Gastrocnemius medialis (tissue), 4 donors: ENCODE measurements at places on chromosomes 5 and 9.
A peak's percentile ranks its signal among the peaks of the same experiment; 100 is the strongest.

- H3K4me3 ChIP-seq = no peak overlapping the region
- H3K36me3 ChIP-seq = no peaks in the 10 kb centered on the region
- H3K4me1 ChIP-seq = no peaks in the 10 kb centered on the region
- H3K27me3 ChIP-seq = no peaks in the 10 kb centered on the region
Observed at GRCh38 chr5:652773-653350, 40.3 kb downstream of the TPPP start.

DNA sequence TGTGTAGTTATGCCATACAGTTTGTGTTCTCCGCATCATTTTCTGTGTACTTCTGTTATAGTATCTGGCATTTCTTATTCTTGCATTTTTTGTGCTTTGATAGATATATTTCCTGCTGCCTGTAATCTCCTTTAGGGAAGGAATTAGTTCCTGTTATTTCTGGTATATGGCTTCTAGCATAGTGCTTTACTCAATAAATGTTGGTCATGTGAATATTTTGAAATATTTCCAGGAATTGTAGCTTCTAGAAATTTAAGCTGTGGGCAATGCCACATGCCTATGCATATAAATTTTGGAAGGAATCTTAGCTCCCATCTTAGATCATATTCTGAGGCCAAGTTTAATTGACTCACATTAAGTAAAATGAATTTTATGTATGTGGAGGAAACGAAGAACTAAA is 11.5 kb upstream of the PRRC1 start:
- H3K27me3 ChIP-seq = no peaks in the 10 kb centered on the region
- no peaks in the 10 kb centered on the region for H3K36me3 ChIP-seq
- no peaks in the 10 kb centered on the region for H3K4me1 ChIP-seq
- DNase-seq = no peak
- H3K4me3 ChIP-seq = no peak overlapping the region

DNA sequence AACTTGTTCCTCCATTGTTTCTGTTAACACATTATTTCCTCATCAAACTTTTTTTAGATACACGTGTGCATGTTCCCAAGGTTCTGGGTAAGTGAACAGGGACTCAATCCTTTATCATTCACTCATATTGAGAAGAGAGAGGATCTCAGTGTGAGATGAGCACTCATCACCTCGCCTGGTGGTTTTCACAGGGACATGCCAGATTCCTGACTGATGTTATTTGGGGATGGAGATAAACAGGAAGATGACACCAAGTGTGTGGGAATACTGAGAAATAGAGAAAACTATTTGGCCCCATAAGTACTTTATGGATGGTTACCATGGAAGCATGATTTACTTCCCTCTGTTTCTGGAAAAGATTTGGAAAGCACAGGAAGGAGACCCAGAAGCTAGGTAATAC is 533.3 kb upstream of the DMAC1 start:
- no peaks in the 10 kb centered on the region for H3K27me3 ChIP-seq
- no peak overlapping the region for H3K27ac ChIP-seq
- H3K36me3 ChIP-seq = no peaks in the 10 kb centered on the region
- H3K4me3 ChIP-seq = no peak overlapping the region
- no peaks in the 10 kb centered on the region for H3K4me1 ChIP-seq

GRCh38 chr5:36403632-36404311 is 102.1 kb upstream of the RANBP3L start:
- H3K36me3 ChIP-seq = no peaks in the 10 kb centered on the region
- peak; percentile 53 for DNase-seq
- H3K27ac ChIP-seq = peak overlapping the region; percentile 21
- H3K4me1 ChIP-seq = no peaks in the 10 kb centered on the region

GRCh38 chr5:163880302-163880701 is 374.9 kb downstream of the MAT2B start:
- no peak for DNase-seq
- no peaks in the 10 kb centered on the region for H3K4me1 ChIP-seq
- H3K36me3 ChIP-seq = no peaks in the 10 kb centered on the region

GRCh38 chr9:86589273-86589672 is 235.1 kb upstream of the TUT7 start:
- no peaks in the 10 kb centered on the region for H3K4me1 ChIP-seq
- H3K27ac ChIP-seq = no peak overlapping the region
- H3K4me3 ChIP-seq = no peak overlapping the region
- H3K27me3 ChIP-seq = no peaks in the 10 kb centered on the region

DNA sequence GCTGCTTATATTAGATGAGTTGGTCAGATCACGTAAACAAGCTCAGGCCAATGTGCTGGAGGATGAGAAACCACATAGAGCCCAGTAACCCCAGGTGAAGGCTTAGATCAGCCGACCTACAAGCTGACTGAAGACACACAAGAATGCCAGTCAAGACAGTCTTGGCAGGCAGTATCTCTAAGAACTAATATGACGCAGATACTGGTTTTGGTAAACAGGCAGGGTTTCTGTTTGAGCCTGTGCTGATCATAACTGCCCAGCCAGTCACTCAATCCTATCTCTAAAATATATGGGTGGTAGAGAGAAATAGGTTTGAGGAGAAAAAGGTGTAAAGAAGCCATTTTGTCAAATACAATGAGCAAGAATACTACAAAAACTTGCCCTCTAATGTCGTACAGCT is 7.8 kb upstream of the RIGI start:
- H3K4me1 ChIP-seq = no peaks in the 10 kb centered on the region
- no peak overlapping the region for H3K27ac ChIP-seq
- H3K27me3 ChIP-seq = no peaks in the 10 kb centered on the region
- DNase-seq = no peak
- H3K36me3 ChIP-seq = no peaks in the 10 kb centered on the region
- no peak overlapping the region for H3K4me3 ChIP-seq

- H3K27me3 ChIP-seq = no peaks in the 10 kb centered on the region
- DNase-seq = no peak
- no peak overlapping the region for H3K27ac ChIP-seq
- H3K4me3 ChIP-seq = no peak overlapping the region
Observed at GRCh38 chr5:112614285-112614684, 123.4 kb upstream of the APC start.

DNA sequence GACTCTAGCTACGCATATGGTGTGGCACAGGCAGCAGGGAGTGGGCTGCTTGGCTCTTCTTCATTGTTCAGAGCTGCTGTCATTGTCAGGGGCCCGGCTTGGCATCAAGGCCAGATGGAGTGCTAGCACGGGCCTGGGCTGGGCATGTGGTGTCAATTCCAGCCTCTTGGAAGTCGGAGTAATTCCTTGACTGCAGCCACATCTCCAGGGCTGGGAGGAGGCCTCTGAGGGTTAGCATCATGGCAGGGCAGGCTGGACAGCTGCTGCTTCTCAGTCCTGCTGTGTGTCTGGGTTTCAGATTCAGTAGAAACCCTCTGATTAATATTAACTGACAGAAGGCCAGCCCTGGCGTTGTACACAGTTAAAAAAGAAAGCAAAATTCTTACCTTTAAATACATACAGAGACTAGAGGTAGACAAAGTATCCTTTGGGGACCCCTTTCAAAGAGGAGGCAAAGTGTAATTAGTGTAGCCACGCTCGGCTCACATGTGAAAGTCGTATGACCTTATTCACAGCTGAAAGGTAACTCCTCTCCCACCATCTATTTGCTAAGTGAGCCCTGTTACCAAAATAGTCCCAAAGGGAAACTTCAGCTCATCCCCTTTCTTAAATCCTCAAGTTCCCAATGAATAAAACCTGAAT is 126.4 kb downstream of the DOCK2 start:
- H3K27ac ChIP-seq = no peak overlapping the region
- H3K27me3 ChIP-seq = no peaks in the 10 kb centered on the region
- H3K36me3 ChIP-seq = no peaks in the 10 kb centered on the region
- H3K4me3 ChIP-seq = no peak overlapping the region
- DNase-seq = no peak

- peaks cover 24% of the 10 kb centered on the region for H3K4me1 ChIP-seq
- no peak for DNase-seq
- H3K36me3 ChIP-seq = peaks cover 22% of the 10 kb centered on the region
- H3K4me3 ChIP-seq = peak overlapping the region; percentile 97
Observed at GRCh38 chr9:129836311-129837007, 1.2 kb downstream of the USP20 start.

- no peak overlapping the region for H3K27ac ChIP-seq
- no peaks in the 10 kb centered on the region for H3K36me3 ChIP-seq
- DNase-seq = no peak
- no peak overlapping the region for H3K4me3 ChIP-seq
Observed at GRCh38 chr5:23864786-23865185, 357.4 kb downstream of the PRDM9 start.

GRCh38 chr5:14545862-14546261 is 35.7 kb upstream of the OTULINL start:
- H3K4me1 ChIP-seq = no peaks in the 10 kb centered on the region
- no peaks in the 10 kb centered on the region for H3K27me3 ChIP-seq
- no peak overlapping the region for H3K27ac ChIP-seq
- no peaks in the 10 kb centered on the region for H3K36me3 ChIP-seq
- no peak for DNase-seq

DNA sequence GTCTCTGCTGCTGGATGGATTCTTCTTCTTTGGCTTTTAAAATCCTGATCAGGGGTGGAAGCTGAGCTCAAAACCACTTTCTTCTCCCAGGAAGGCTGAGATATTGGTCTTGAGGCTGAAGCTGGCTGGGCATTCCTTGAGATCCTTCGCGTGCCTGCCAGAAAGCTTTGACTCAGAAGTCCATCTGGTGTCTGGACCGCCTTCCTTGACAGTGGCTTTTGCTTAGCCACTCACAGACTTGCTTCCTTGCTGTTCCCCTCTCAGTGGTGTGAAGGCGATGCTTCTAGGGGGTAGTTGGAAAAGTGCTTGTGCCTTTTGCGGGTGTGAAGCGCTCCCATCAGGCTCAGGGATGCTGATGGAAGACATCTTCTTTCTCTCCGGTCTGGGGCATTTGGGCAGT is 45.9 kb downstream of the RGS3 start:
- H3K4me1 ChIP-seq = peaks cover 24% of the 10 kb centered on the region
- no peak overlapping the region for H3K4me3 ChIP-seq
- no peaks in the 10 kb centered on the region for H3K27me3 ChIP-seq
- H3K36me3 ChIP-seq = no peaks in the 10 kb centered on the region
- no peak for DNase-seq

- no peaks in the 10 kb centered on the region for H3K36me3 ChIP-seq
- no peak overlapping the region for H3K4me3 ChIP-seq
- no peaks in the 10 kb centered on the region for H3K4me1 ChIP-seq
- no peak overlapping the region for H3K27ac ChIP-seq
- no peak for DNase-seq
Observed at GRCh38 chr9:96246267-96246671, 55.7 kb downstream of the HSD17B3 start.

- no peaks in the 10 kb centered on the region for H3K36me3 ChIP-seq
- H3K27ac ChIP-seq = no peak overlapping the region
- H3K4me1 ChIP-seq = no peaks in the 10 kb centered on the region
- H3K27me3 ChIP-seq = no peaks in the 10 kb centered on the region
- no peak for DNase-seq
Observed at GRCh38 chr9:125538092-125538473, 168.9 kb downstream of the MAPKAP1 start.

- no peaks in the 10 kb centered on the region for H3K36me3 ChIP-seq
- peak overlapping the region; percentile 96 for H3K27ac ChIP-seq
- H3K27me3 ChIP-seq = no peaks in the 10 kb centered on the region
- peak; percentile 64 for DNase-seq
Observed at GRCh38 chr9:121613009-121613752, 38.3 kb upstream of the DAB2IP start.

GRCh38 chr9:97411440-97411788 is 482 bp upstream of the TDRD7 start:
- H3K4me1 ChIP-seq = peaks cover 3% of the 10 kb centered on the region
- no peaks in the 10 kb centered on the region for H3K36me3 ChIP-seq
- no peaks in the 10 kb centered on the region for H3K27me3 ChIP-seq
- no peak for DNase-seq

DNA sequence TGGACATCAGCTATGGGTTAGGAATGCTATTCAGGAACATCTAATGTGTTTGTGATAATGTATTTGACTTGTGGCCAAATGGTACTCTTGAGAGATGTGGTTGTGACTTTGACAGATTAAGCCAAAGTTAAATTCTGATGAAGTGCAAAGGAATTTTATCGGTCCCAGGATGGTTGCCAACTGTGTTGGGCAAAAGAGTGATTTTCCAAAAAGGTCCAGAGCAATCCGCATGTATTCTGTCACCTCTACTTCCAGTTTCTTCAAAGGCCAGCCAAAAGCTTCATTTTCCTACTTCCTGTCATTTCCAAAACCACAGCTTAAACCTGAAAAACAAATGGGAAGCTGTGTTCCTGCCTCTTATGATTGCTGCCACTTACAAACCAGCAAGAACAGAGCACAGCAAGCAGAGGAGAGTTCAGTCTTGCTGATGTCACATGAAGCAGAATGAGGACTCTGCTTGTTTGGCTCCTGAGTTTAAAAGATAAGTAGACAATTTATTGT is 59.8 kb downstream of the MARCHF3 start:
- H3K36me3 ChIP-seq = no peaks in the 10 kb centered on the region
- H3K27me3 ChIP-seq = no peaks in the 10 kb centered on the region
- peaks cover 17% of the 10 kb centered on the region for H3K4me1 ChIP-seq
- DNase-seq = no peak

DNA sequence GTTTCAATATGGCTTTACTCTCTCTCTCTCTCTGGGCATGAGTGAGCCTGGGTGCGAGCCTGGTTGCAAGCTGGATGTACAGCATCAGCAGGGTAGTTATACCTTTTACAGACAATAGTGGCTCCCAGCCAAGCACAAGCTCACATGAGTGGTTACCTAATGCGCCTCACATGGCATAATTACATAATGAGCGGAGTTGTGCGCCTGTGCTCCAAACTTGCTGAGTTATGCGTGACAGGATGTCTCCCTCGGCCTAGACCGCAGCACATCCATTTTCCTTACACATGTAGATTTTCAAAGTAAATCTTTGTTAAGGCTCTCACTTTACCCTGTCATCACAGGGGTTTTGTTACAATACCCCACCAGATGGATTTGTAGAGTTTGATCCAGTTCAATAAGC is 233.5 kb upstream of the WWC1 start:
- no peak for DNase-seq
- H3K27ac ChIP-seq = no peak overlapping the region
- no peaks in the 10 kb centered on the region for H3K4me1 ChIP-seq
- no peaks in the 10 kb centered on the region for H3K36me3 ChIP-seq

DNA sequence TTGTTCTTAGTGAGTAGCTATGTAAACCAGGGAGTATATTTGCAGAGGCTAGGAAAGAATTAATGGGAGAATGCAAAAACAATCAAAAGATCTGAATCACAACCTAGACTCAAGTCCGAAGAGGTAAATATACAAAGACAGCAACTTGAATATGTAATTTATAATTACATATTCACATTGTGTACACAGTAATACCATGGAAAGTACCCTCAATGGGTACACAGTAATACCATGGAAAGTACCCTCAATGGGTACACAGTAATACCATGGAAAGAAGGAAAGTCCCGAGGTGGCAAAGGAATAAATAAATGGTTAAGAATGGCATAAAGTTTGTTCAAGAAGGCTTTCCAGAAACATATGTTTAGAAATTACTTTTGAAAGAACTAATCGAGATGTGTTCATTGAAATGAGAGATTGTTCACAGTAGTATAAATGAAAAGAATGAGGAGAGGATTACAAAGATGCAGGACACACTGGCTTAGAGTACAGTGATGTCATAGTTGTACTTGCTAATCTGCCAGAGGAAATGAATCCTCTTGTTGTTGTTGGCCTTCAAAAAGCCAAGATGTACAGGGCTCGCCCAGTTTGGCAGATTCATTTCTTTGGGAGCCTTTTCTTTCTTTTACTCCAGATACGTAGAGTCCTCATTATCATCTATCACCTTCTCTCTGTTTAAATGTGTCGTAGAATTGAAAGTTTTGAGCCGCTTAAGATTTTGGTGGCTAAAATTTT is 116.0 kb downstream of the UNC13B start:
- H3K27me3 ChIP-seq = no peaks in the 10 kb centered on the region
- no peak for DNase-seq
- H3K4me3 ChIP-seq = no peak overlapping the region

GRCh38 chr5:160419458-160420330 is 813 bp upstream of the SLU7 start:
- H3K36me3 ChIP-seq = no peaks in the 10 kb centered on the region
- DNase-seq = no peak
- H3K27me3 ChIP-seq = no peaks in the 10 kb centered on the region
- peak overlapping the region; percentile 87 for H3K27ac ChIP-seq
